Thymus (tissue), 14 donors: ENCODE measurements at places on chromosomes 6 and 20.
A peak's percentile ranks its signal among the peaks of the same experiment; 100 is the strongest.

- no peak overlapping the region for H3K27ac ChIP-seq
- no peaks in the 10 kb centered on the region for H3K4me1 ChIP-seq
- H3K27me3 ChIP-seq = no peaks in the 10 kb centered on the region
- DNase-seq = no peak
Measured at GRCh38 chr6:112383191-112383590, 36.1 kb downstream of the RFPL4B start.

- H3K27me3 ChIP-seq = no peaks in the 10 kb centered on the region
- peaks cover 2% of the 10 kb centered on the region for H3K4me1 ChIP-seq
- H3K27ac ChIP-seq = no peak overlapping the region
- DNase-seq = no peak
- H3K4me3 ChIP-seq = no peak overlapping the region
- no peaks in the 10 kb centered on the region for H3K36me3 ChIP-seq
Measured at GRCh38 chr6:82955841-82956240, 109.8 kb downstream of the UBE3D start.

DNA sequence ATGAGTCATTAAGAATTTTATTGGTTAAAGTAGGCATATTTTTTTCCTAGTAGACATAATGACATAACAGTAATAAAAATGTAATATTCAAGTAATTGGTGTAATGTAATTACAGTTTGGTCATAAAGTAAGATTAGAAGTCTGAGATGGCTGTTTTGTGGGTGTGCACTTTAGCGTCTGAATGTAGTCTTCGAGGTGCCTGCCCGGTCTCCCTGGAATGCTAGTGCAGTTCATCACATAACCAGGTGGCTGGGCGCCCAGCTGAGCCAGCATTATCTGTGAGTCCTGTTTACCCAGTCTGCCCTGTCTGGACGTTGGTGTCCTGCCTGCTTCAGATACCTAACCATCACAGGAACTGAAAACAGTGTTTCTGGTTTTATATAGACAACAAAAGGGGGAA, 419.1 kb downstream of the CDC5L start:
- peaks cover 3% of the 10 kb centered on the region for H3K4me1 ChIP-seq
- H3K27ac ChIP-seq = no peak overlapping the region
- no peaks in the 10 kb centered on the region for H3K27me3 ChIP-seq
- H3K4me3 ChIP-seq = no peak overlapping the region

GRCh38 chr6:114195631-114196403, 147.0 kb downstream of the HS3ST5 start:
- no peak overlapping the region for H3K4me3 ChIP-seq
- H3K27ac ChIP-seq = no peak overlapping the region
- no peaks in the 10 kb centered on the region for H3K27me3 ChIP-seq

GRCh38 chr20:62357187-62357667, 9.9 kb downstream of the LAMA5 start:
- H3K27me3 ChIP-seq = no peaks in the 10 kb centered on the region
- H3K4me1 ChIP-seq = peaks cover 25% of the 10 kb centered on the region
- H3K27ac ChIP-seq = no peak overlapping the region
- H3K36me3 ChIP-seq = no peaks in the 10 kb centered on the region
- DNase-seq = no peak
- no peak overlapping the region for H3K4me3 ChIP-seq

DNA sequence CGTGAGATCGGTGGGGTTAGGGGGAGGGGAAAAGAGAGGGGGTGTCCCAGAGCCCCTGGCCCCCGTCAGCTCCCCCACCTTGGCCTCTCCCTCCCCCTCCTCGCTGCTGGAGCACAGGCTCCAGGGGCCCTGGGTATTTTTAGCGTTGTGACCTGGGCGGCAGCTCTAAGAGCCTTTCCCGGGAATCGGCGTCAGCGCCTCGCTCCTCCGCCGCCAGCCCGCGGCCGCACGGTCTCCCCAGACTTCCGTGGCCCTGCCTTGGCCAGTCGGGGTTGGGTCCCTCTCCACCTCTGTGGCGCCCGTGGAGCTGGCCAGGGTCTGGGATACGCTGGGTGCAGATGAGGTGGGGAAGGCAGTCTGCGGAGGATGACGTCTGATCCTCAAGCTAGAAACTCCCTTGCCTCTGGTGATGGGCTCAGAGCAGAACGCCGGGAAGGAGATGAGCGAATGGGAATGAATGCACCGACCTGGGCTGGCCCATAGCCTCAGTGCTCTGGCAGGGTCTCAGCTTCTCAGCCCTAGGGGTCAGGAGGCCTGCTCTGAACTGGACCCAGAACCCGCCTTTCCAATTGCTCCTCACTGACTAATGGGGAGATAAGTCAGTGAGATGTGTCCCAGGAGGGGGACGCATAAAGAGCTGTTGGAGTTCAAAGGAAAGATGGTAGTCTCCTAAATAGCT, 883 bp upstream of the DBNDD2 start:
- H3K4me1 ChIP-seq = peaks cover 18% of the 10 kb centered on the region
- H3K27me3 ChIP-seq = peaks cover 59% of the 10 kb centered on the region
- H3K36me3 ChIP-seq = no peaks in the 10 kb centered on the region
- no peak for DNase-seq
- H3K27ac ChIP-seq = peak overlapping the region; percentile 82
- H3K4me3 ChIP-seq = peak overlapping the region; percentile 49

DNA sequence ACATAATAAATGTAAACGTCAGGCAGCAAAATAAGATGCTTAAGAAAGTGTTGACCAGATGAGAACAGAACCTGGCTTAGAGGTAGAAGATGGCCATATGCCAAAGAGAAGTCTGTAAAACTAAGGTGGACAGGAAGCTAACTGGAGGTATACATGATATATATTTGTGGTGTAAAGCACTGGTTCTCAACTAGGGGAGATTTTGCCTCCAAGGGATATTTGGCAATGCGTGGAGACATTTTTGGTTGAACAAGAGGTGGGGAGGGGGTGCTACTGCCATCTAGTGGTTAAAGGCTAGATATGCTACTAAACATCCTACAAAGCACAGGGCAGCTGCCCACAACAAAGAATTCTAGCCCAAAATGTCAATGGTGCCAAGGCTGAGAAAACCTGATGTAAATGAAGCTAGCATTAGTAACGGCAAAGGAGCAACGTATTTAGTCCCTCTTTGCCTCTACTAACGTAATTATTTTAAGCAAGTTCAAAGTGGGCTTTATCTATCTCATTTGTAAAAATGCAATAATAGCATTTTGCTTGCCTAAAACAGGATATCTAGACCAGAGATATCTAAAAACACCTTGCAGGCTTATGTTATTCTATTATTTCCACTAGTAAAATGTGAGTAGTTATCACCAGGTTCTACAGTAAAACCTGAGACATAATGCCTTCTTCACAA, 182.6 kb downstream of the RNGTT start:
- H3K36me3 ChIP-seq = no peaks in the 10 kb centered on the region
- no peaks in the 10 kb centered on the region for H3K27me3 ChIP-seq
- H3K27ac ChIP-seq = no peak overlapping the region
- peak; percentile 33 for DNase-seq
- H3K4me3 ChIP-seq = no peak overlapping the region
- no peaks in the 10 kb centered on the region for H3K4me1 ChIP-seq

DNA sequence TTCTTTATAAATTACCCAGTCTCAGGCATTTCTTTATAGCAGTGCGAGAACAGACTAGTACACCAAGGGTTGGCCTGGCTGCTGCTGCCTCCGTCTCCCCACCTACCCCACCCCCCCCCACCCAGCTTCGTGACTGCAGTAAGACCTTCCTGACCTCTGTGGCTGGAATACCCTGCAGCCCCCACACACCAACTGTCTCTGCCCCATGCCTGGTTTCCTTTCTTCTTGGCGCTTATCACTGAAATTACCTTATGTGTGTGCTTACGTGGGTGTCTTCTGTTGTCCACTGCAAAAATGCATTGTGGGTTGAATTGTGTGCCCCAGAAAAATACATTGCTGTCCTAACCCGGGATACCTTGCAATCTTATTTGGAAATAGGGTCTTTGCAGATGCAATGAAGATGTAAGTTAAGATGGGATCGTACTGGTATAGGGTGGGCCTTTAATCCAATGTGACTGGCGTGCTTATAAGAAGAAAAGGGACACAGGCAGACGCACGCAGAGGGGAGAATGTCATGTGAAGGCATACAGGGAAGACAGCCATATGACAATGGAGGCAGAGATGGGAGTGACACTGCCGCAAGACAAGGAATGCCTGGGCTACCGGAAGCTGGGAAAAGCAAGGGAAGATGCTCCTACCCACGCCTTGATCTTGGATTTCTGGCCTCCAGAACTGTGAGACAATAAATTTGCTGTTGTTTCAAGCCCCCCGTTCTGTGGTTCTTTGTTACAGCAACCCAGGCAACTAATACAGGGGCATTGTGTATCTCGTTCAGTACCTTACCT, 15.4 kb downstream of the SYNJ2 start:
- H3K27ac ChIP-seq = no peak overlapping the region
- H3K4me3 ChIP-seq = no peak overlapping the region
- H3K4me1 ChIP-seq = peaks cover 3% of the 10 kb centered on the region
- no peaks in the 10 kb centered on the region for H3K27me3 ChIP-seq
- DNase-seq = no peak
- H3K36me3 ChIP-seq = no peaks in the 10 kb centered on the region

DNA sequence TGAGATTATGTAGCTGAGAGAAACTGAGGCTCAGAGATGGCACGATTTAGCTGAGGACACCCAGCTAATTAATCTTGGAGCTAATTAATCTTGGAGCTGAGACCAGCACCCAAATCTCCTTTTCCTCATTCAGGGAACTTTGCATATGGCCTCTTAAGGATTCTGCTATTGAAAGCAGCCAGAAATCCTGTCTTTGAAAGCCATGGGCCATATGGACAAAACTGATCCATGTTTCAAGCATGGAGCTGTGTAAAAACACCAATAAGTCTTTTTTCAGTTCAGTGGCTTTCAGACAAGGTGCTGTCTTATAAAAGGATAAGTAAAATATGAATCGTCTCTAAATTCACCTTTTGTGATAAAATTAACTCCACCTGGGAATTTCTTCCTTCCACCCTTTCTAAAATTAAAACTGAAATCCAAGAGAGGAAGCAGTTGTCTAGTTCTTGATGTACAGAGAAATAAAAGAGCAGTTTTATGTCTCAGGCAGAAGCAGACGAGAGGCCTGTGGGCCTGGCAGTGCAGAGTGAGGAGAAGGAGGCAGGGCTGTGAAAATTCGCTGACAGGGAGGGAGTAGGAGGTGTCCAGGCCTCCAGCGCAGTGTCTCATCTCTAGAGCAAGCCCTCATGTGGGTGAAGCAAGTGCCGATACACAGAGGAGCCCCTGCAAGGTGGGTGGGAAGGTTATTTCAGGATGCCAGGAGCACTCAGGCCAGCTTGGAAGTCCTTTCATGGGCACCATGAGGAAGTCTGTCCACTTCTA, 266.9 kb downstream of the UST start:
- no peak overlapping the region for H3K4me3 ChIP-seq
- H3K36me3 ChIP-seq = no peaks in the 10 kb centered on the region
- H3K4me1 ChIP-seq = no peaks in the 10 kb centered on the region
- no peaks in the 10 kb centered on the region for H3K27me3 ChIP-seq
- DNase-seq = no peak

DNA sequence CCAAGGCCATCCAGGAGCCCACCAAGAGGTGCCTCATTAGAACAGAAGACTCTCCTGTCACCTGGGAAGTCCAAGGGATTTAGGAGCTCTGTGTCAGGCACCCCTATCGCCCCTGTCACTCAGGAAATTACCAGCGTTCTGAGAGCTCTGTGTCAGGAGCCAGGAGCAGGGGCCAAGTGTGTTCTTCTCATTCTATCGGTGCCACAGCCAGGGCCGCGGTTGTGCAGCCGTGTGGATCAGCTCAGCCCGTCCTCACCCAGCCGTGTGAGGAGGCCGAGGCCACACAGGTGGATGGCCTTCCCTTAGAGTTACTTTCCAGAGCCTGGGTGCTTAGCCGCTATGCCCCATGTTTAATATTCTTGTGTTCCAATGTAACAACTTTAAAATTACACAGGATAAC, 9.8 kb downstream of the MTG2 start:
- no peak for DNase-seq
- H3K27ac ChIP-seq = no peak overlapping the region
- H3K36me3 ChIP-seq = peaks cover 14% of the 10 kb centered on the region
- H3K4me3 ChIP-seq = no peak overlapping the region
- H3K27me3 ChIP-seq = no peaks in the 10 kb centered on the region
- peaks cover 15% of the 10 kb centered on the region for H3K4me1 ChIP-seq
